Caudate nucleus (tissue), 63 donors: ENCODE measurements at places on chromosomes 5 and 9.

GRCh38 chr9:36691671-36692070 is 119.0 kb downstream of the MELK start:
- no peak for DNase-seq

DNA sequence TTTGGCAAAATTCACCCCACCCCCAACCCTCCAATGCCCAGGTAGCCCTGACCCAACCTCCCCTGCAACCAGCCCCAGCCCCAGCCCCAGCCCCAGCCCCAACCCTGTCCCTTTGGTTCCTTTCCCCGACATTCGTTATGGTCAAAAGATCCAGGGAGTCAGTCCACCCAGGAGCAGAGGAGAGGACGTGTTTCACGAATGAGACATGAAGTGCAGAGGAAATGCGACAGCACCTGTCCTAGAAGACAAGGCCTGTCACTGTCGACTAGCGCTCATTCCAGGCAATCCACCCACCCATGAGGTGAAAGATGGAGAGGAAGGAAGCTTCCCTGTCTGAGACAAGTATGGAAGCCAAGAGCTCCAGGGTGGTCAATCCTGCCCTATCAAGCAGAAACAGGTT is 485.0 kb downstream of the SPATA31A7 start:
- no peak for DNase-seq

DNA sequence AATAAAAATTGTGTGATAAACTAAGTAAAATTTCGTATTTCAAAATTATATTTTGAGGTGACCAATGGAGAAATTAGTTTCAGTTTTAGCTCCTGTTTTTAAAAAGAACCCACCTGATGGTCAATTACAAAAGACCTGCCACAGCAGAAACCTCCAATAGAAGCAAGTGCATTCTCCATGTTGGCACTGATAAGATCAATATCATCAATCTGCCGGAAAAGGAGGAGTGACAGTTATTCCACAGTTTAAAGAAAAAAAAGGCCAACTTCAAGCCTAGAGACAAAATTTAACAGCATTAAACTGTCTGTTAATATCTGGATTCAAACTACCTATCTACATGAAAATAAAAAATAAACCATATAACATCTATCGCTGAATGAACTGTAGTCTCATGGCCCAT is 67.7 kb downstream of the SPTLC1 start:
- DNase-seq: no peak

- DNase-seq: no peak
These were observed 138.6 kb downstream of the ARHGEF28 start for GRCh38 chr5:73764586-73764985.

DNA sequence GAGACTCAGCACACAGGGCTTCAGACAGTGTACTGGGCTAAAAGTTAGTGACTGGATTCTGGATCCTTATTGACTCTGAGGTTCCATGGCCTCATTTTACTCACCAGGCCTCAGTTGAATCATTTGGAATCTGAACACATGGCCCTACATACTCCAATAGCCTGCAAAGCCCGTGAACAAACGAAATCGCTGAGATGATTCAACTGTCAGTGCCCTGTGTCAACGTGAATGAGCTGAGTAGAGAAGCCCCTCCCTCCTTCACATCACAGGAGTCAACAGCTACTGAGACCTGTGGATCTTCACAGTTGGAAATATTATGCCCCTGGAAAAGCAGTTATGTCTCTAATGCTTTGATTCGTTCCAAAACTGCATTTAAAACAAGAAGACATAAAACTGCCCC is 429.3 kb downstream of the GADD45G start:
- DNase-seq: no peak

DNA sequence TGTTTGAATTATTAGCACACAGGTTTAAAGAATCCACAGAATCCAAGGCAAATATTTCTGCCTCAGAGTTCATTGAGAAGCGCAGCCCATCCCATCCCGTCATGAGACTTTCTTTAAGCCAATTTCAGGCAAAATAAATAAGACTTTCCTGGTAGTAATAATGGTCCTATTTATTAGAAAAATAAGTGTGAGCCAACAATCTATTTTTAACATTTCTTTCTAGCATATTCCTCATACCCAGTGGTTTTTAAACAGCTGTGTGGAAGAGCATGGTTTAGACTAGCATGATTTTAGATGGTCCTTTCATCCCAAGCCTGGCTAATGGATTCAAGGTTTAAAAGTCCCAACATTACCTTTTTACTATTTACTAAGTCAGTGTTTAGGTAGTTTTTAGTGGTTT is 125.8 kb downstream of the SCAMP1 start:
- no peak for DNase-seq

DNA sequence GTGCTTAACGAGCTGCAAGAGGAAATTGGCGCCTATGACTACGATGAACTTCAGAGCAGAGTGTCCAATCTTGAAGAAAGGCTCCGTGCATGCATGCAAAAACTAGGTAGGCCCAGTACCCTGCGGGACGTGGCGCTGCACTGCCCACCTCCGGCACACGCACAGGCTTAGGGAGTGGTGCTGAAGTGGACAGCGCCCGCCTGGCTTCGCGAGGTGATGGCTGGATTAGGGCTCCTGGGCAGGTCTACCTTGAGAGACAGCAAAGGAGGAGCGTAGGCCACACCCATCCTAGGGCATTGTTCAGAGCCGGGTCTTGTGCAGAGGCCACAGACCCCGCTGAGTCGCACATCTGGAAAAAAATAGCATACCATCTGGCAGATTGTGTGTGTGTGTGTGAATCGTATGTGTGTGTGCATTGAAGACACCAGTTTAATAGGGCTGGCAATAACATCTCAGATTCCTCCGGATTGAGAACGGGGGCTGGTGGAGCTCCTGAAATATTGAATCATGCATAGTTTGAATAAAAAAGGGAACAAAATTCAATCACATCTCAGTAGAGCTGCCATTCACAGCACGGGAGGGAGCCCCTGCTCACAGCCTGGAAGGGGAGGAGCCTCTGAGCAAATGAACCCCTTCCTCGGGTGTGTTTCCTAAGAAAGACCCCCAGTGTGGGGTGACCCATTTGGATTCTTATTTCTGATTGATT is 11.1 kb downstream of the OLFM1 start:
- DNase-seq: no peak

DNA sequence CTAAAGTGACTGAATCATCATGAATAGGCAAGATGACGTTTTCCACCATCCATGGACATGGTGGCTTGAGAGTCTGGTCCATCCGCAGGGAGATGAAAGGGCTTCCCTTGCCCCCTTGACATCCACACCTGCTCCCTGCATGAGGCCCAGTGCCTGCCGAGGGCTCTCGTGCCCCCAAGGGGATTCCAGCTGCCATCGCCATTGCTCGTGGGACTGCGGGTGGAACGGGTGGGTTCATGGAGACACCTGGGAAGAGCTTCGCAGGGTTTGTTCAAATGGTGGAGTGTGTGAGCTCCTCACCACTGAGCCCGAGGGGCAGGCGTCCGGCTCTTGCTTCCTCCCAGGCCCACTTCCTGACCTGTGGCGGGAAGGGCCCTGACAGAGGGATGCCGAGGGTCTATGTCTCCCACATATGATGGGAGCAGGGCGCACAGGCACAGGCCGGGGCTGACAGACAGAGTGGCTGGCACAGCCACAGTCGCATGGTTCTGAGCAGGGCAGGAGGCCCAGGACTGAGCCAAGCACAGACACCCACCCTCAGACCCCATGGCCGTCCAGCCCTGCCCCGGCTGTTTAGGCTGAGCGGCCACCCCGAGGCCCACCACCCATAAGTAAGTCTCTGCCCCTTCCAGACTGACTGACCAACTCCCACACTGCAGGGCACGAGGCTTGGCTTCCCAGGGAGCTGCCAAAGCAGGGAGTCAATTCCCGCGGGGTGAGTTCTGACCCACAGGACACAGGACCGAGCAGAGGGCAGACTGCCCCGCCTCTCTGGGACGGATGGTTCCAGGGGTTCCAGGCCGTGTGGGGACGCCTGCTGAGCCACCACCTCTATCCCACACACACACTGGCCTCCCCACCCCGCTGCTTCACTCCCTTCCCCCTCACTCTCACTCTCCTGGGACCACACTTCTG is 70.0 kb upstream of the PPP1R26 start:
- DNase-seq: no peak

- no peak for DNase-seq
These were observed 89.4 kb downstream of the ANGPTL2 start for GRCh38 chr9:127033061-127033460.

GRCh38 chr5:67051164-67051563 is 145.4 kb downstream of the CD180 start:
- DNase-seq: no peak

DNA sequence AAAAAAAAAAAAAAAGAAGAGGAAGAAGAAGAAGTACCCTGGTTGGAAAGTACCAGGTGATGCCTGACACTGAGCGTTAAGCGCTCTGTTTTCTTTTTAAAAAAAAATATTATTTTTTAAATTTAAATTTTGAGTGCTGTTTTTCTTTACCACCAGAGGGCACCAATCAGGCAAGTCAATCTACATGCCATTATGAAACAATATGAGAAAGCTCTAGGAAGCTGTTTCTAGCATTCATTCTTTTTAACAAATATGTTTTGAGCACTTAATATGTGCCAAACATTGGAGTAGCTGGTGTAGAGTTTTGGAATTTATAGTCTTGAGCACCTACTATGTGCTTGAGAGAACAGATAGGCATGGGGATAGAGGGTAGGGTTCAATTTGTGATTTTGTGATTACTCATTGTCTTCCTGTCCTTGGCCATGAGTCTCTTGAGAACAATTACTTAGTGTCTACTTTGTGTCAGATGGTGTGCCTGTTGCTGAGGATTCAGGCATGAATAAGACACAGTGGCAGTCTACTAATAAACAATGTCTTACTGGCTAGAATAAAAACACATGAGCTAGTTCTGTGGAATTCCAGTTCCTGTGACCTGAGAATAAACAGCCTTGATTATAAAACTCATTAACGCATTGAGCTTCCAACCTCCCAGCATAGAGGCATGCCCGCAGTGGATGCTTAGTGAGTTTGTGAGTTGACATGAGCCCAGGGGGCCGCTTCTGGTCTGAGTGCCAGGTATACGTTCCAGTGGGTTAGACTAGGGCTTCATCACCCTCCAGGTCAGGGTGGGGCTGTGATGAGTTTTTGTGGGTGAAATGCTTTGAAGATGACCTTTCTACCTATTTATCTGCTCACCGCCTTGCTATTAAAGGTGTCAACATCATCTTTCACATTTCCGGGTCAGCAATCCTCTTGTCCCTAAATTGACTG is 3.0 kb upstream of the UBE2R2 start:
- no peak for DNase-seq

DNA sequence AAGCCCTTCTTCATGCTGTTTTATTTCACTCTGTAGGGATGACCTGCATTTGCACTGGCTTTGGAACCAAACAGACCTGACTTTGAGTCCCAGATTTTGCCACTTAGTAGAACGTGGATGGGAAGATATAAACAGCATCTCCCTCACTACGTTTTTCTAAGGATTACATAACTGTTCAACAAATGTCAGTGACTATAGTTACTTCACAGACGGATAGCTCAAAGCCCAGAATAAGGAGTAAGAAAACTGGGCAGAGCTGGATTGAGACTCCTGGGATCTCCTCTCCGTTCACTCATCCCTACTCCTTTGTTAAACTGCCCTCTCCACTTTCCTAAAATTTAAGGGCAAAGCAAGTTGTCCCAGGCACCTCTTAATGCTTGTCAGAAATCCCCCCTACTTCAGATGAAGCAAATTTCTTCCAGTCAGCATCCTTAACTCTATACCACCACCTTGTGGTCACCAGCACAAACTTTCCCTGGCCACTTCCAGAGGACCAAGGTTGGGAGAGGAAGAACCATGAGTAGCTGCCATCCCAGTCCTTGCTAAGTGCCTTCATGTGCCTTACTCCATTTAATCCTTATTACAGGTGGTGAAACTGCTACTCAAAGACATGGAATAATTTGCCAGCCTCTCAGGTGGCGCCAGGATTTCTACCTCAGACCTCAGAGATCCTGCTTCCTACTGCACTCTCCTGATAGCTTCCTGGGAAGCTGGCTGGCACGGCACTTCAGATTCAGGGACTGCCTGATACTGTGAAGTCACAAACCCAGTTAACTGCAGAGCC is 38.4 kb downstream of the EGR1 start:
- DNase-seq: peak; percentile 45

DNA sequence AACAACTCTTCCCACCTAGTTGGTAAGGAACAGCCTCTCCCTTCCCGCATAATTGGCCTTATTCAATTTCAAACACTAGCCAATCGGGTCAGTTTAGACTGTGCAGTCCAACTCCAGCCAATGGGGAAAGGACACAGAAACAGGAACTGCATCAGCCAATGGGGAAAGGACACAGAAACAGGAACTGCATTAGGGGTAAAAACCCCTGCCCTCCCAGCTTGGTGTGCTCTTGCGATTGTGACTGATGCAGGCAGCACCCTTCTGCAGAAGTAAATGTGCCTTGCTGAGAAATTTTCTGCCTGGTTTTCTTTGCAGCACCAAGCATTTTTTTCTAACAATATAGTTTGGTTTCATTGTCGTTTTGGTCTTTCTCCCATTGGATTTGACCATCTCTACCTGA is 8.5 kb upstream of the GLT6D1 start:
- no peak for DNase-seq

GRCh38 chr9:114521846-114522245 is 16.6 kb upstream of the WHRN start:
- no peak for DNase-seq

DNA sequence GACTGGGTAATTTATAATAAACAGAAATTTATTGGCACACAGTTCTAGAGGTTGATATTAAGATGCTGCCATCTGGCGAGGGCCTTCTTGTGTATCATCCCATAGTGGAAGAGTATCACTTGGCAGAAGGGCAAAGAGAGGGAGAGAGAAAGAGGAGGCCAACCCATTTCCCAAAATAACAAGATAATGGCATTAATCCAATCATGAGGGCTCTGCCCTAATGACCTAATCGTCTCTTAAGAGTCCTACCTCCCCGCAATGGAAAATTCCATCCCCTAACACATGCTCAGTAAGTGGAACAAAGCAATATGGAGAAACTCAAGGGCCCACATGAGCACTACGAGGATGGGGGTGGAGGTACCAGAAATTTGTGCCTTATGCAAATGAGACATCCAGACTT is 17.6 kb upstream of the VDAC1 start:
- no peak for DNase-seq

DNA sequence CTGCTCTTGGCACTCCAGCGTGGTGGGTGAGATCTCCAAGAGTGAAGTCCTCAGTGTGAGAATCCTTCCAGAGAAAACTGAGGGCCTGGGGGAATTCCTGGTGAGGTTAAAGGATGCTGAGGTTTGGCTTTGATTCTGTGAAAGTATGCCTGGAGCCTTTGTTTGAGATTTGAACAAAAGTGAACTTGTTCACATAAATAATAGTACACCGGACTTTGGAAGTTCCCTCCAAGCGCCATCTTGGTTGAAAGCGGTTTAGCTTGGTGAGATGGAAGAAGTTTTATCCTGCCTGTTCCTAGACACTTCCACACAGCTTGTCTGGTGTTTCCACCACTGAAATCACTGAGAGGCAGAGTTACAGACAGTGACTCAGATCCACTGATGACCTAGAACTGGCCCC is 286.4 kb downstream of the NTRK2 start:
- no peak for DNase-seq

- DNase-seq: no peak
These were observed 213.7 kb upstream of the NR4A3 start for GRCh38 chr9:99607842-99608448.

- DNase-seq: no peak
These were observed 244.7 kb downstream of the SPOCK1 start for GRCh38 chr5:137254119-137255090.
